ENCODE measurements at places on chromosomes 6 and 20.

DNA sequence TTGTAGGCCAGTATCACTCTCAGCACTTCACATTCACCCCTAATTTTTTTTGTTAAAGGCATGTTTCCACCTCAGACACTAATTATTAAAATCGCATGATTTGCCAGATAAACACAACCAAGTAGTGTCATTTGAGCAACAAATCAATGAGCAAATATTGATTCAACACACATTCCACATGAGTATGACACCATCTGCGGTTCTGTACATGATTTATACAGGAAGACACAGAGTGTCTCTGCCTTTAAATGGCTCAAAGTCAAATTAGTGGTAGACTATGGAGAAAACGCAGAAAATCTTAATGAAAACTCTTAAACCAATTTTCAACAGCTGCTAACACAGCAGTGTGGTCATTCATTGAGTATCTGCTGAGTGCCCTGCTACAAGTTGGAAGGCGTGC lies 300.2 kb downstream of the SOX4 start:
- DNase-seq, result no peak

DNA sequence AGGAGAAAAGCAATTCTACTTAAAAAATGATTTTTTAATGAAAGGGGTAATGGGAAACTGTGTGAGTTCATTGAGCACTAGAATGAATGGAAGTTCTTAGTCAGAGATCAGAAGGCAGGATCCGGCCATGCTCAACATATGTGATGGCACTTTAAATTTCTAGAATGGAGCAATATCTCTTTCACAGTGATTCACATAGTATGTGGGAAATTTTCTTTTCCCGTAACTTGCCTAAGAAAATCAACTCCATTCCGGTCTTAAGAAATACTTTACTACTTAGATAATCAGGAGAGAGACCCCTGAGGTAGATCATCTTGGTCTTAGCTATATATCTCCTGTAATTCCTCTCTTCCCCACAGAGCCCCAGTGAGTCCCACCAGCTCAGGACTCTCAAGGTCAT lies 131.8 kb downstream of the SCML4 start:
- no peak for DNase-seq

DNA sequence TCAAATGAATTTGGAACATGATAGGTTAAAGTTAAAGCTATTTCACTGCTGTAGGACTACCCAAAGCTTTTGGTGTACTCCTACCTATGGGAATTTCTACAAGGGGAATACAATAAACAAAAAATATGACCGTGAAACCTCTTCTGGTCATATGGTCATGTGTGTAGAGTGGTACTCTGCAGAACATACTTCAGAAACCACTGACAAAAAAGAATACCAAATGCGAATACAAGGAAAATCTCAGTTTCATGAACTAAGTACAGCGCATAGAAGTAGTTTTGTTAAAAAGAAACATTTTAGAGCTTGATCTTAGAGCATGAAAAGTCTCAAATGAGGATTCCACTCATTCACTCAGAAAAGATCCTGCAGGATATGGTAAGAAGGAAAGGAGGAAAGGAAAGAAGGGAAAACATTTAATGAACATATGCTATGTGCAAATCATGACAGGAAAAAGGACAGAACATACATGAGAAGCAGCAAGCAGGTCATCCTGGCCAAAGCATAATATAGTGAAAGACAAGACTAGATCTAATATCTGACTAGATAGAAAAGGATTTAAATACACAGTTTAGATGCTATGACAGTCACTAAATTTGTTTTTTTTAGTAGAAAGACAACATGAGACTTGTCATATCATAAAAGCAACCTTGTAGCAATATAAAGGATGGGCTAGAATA lies 36.5 kb downstream of the SNX14 start:
- no peak for DNase-seq

DNA sequence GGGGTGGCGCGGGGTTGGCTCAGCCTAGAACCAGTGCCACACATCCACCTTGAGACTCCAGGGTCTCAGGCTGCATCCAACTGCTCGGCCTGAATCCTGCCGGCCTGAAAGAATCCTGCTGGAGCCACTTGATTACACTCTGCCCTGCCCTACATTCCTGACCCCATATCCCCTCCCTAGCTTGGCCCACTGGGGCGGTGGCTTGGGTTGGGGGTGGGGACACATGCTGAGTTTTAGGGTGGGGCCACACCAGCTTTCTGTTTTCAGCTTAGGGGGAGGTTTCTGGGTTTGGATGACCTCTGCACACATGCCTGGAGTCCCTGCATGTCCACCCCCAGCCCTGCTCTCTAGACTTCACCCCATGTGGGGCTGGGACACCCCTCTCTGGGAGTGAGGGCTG lies 6.8 kb downstream of the ITPR3 start:
- no peak for DNase-seq

DNA sequence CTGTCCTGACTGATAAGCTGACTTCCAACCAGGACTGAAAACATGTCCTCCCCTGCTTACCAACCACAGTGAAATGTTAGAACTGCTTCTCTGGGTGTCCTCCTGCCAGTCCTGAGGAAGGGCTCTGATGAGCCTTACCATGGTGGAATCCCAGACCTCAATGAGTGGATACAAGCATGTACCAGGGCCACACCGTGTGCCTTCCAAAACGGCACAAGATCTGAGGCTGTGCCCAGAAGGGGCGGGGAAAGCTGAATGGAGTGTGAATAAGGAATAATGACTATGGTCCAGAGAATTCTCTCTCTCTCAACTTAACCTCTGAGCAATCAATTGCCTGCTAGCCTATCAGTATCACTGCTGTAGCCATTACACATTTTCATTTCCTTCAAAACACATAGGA lies 51.7 kb downstream of the PDE10A start:
- no peak for DNase-seq

DNA sequence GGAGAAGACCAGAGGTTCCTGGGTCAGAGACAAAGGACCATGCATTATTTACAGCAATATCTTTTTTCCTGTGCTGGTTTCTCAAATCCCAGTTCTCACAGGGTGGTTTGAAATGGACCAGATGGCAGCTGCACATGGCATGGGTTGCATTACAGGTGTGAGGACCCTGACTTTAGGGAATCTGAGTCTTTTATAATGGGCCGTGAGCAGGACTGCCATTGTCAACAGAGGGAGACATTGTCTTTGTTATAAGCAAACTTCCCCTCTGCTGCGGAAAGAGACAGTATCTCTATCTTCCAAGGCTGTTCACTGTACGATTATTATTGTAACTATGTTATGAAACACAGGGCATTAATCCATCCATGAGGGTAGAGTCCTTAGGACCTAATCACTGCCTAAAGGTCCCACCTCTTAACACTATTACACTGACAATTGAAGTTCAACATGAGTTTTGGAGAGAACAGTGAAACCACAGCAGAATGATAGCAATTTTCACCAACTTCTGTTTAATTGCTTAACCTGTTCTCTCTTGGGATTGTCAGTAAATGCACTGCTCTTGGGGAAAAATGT lies 156.1 kb upstream of the AGPAT4 start:
- no peak for DNase-seq

DNA sequence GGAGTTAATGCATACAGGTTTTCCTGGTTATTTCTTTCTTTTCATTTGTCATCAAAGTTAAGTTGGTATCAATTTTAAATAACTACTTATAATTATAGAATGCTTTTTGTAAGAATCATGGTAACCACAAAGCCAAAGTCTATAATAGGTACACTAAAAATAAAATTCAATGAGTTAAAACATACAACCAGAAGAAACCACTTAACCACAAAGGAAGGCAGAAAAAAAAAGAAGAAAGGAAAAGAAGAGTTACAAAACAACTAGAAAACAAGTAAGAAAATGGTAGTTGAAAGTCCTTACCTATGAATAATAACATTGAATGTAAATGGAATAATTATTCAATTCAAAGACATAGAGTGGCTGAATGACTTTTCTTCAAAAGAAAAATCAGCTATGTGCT lies 45.6 kb downstream of the THBS2 start:
- no peak for DNase-seq

GRCh38 chr20:10511170-10511508 lies 76.0 kb downstream of the SLX4IP start:
- DNase-seq, result peak; percentile 34

DNA sequence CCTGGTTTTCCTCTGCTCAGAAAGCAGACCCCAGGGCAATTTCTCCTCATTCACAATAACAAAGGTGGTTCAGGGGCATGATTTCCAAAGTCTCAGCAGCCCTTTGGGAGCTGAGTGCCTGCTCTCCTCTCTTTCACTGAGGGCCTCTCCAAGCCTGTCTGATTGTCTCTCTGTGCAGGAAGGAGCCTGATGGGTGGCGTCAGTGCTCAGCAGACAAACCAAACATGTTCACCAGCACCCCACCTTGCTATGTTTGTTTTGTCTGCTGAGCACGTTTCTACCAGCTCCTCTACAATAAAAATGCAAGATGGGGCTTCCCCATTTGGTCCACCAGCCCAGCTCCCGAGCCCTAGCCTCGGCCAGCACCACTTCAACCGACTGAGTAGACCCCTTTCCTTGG lies 25.4 kb upstream of the TCP11 start:
- no peak for DNase-seq

- DNase-seq, result no peak
These were observed 109.6 kb downstream of the ALDH8A1 start for GRCh38 chr6:134840086-134840867.

DNA sequence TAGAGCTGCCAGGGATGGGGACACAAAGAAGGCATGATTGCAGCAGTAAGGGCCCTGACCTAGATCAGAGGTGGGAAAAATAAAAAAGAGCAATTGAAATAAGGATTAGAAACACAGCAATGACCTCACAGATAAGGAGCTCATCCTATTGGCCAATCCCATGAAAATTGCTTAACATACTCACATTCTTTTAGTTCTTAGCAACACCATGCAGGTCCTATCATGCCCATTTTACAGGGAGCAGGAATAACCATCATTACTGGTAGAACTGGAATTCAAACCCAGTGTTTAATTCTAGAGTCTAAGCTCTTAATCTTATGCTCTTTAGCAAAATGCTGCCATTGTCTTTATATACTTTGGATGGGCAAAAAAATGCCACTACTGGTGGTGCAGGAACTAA lies 267.7 kb downstream of the RNF144B start:
- peak; percentile 52 for DNase-seq

- no peak for DNase-seq
These were observed 572 bp upstream of the ZDHHC14 start for GRCh38 chr6:157380458-157380778.

- DNase-seq, result no peak
These were observed 214.3 kb upstream of the MARCKS start for GRCh38 chr6:113642714-113643406.

- DNase-seq, result no peak
These were observed 155.4 kb upstream of the PLCB4 start for GRCh38 chr20:8913456-8913855.

DNA sequence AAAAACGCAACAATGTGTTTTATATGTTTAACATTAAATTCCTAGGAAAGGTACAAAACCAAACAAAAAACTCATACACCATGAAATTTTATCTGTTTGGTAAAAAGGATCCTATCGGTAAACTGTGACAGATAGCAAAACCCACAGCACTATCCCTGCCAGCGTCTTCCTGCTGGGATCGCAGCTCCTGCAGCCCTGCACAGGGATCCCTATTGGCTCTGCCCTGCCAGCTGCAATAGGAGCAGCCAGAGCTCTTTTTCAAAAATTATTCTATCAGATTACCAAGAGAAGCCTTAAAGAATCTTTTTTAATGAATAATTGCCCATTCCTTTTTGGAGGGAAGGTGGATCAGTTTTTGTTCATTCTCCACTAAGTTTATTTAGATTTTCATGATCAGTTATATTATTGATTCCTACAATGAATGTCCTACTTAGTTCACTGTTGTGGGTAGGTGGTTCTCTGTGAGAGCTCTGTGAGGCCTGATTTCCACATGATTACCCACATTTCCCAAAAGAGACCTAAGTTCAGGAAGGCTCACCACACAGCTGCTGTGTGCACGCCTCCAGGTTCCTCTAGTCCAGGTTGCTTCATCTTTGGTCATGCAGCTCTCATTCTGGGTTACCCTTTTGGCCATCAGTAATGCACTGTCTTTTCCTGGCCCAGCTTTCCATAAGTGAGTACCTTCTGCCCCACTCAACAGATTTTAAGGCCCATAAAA lies 293.8 kb downstream of the FRK start:
- no peak for DNase-seq

DNA sequence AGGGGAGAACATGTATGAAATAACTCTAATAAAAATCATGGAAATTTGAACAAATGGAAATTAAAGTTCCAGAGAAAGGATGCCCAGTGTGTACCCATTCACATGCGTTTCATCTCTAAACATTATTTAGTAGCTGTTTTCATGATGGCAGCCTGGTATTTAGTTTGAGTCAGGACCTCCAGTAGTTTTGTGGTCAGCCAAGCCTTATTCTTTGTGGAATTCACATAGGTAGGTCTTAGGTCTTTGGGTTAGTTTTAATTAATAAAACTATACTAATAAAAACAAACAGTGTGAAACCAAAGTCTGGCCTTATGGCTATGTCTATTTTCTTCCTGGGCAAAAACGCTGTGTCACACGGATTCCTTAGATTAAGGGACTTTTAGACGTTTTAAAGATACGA lies 137.8 kb downstream of the FOXC1 start:
- DNase-seq, result no peak

DNA sequence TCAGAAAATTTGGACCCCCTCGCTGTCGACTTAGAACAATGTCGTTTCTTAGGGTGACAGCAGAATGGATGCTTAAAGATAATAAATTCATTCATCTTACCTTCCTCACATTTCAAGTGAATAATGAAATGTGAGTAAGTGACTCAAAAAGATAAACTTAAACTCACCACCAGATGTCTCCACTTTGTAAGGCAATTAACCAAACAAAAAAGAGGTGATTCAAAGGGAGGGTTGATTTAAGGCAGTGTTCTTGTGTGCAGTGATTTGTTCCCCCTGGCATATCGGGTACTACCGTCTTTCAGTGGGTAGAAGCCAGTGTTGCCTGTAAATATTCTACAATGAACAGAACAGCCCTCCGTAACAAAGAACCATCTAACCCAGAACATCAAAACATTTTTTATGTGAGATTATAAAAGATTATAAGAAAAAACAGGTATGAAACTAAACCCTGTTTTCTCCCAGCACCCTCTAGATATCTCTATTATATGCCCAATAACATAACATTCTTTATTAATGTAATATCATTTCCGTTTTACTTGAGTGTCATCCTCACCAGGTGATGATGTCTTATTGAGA lies 589.7 kb downstream of the CBLN4 start:
- peak; percentile 56 for DNase-seq

DNA sequence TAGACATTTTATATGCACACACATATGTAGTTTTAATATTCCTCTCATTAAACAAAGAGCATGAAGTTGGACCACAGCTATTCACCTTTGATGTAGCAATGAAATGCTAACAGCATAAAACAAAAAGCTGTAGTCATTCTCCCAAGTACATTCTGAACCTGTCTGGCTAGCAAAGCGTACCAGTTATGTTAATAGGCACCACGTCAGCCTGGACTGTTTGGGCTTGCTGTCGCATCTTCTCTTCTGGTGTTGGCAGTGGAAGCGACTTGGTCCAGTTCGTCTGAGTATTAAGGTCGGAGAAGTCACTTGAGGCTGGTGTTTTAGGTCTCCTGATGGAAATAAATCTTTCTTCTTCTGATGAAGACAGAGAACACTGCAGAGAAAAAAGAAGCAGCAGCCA lies 42.8 kb downstream of the HEBP2 start:
- no peak for DNase-seq

GRCh38 chr6:105452924-105453756 lies 50.3 kb upstream of the PREP start:
- no peak for DNase-seq

GRCh38 chr6:37518116-37518515 lies 18.4 kb upstream of the CCDC167 start:
- DNase-seq, result no peak

- no peak for DNase-seq
These were observed 659.2 kb downstream of the PRKN start for GRCh38 chr6:162068340-162068739.

- no peak for DNase-seq
These were observed 87.2 kb upstream of the RIN2 start for GRCh38 chr20:19670829-19671228.

GRCh38 chr6:116836606-116837342 lies 7.9 kb upstream of the GPRC6A start:
- no peak for DNase-seq
